ENCODE measurements at places on chromosomes 6 and 20.
A peak's percentile ranks its signal among the peaks of the same experiment; 100 is the strongest.

DNA sequence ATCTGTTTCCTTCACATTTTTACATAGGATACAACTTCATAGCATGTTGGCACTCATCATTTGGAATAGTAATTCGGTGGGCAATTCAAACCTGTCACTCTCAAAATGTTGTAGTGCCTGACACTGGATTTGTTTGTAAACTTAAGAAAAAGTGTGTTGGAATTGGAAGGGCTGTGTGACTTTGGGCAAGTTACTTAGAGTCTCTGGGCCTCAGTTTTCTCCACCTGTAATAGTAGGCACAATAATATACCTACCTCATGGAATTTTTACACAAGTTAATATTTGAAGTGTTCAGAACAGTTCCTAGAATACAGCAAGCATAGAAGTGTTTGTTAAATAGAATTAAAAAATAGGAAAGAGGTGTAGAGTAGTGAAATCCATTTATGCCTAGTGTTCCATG, 15.0 kb upstream of the BCAS1 start:
- DNase-seq: no peak

GRCh38 chr6:41157323-41157722, 3.2 kb upstream of the TREML1 start:
- no peak for DNase-seq

GRCh38 chr20:18527836-18528235, 20.1 kb downstream of the SEC23B start:
- no peak for DNase-seq

- no peak for DNase-seq
These were observed 24.1 kb upstream of the BEND6 start for GRCh38 chr6:56930846-56931245.

- DNase-seq: no peak
These were observed 47.4 kb downstream of the PDE10A start for GRCh38 chr6:165615636-165616035.

GRCh38 chr6:143611580-143611979, 66.2 kb upstream of the PHACTR2 start:
- DNase-seq: no peak

GRCh38 chr20:54123587-54124180, 50.1 kb downstream of the CYP24A1 start:
- no peak for DNase-seq

- no peak for DNase-seq
These were observed 133.2 kb upstream of the RPS6KA2 start for GRCh38 chr6:166760288-166760687.

GRCh38 chr20:50054626-50055511, 58.1 kb downstream of the UBE2V1 start:
- no peak for DNase-seq

DNA sequence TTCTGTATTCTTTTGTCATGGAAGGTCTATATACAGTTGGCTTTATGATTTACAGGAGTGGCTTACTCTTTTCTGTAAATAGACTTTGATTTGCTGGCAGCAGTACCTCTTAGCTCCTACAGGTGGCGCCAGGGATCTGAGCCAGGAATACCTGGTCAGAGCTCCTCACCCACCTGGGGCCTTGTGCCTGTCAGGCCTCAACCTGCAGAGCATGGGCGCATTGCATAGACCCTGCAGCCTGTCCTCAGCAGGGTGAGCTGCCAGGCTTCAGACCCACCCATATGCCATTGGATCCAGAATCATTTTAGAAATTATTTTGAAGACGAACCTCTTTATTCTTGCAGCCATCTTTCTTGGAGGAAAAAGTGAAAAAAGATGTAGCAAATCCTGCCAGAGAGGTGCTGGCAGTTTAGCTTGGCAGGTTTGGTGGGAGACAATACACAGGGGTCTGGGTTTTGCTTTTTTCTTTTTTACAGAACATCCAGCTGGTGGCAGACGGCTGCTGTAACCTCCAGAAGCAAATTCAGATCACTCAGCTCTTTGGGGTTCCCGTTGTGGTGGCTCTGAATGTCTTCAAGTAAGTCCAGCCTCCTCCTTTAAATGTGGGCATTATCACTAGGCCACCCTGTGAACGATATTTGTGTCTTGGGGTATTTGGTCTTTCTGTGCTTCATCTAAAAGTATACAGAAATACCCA, 149.1 kb downstream of the MTHFD1L start:
- DNase-seq: peak; percentile 56

- DNase-seq: no peak
These were observed 64.4 kb downstream of the EZR start for GRCh38 chr6:158754738-158755137.

DNA sequence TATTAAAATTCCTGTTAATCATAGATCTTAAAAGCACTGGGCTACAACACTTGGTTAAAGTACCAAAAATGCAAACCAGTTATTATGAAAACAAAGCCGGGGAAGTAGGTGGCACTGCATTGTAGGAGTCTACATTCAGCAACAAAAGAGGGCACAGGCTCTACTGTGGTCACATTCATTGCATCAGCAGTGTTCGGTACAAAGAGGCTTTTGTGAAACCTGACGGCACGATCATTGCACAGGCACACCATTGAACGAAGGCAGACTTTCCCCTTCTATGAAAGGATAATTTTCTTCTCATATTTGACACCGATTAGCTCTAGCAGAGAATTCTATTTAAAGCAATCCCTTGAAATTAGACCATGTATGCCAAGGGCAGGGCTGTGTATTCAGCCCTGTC, 44.6 kb upstream of the AGPAT4 start:
- DNase-seq: no peak

- DNase-seq: no peak
These were observed 45.4 kb downstream of the AKAP12 start for GRCh38 chr6:151285122-151285521.

DNA sequence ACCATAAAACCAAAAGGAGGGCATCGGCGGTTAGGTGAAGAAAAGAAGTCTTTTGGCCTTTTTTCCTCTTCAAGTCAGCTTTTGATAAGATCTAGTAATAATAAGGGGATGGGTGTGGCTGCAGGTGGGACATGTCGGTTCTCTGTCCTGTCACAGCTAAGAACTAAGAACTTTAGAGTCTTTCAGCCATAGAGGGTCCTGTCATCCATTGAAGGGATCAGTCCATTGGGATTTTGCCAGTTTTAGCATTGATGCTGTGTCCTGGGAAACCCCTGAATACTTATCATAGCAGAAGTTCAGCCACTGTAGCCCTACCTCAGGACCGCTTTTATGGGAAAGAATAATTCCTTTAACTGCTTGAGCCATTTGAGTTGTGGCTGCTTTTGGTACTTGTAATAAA, 18.2 kb upstream of the SCP2D1 start:
- DNase-seq: no peak

DNA sequence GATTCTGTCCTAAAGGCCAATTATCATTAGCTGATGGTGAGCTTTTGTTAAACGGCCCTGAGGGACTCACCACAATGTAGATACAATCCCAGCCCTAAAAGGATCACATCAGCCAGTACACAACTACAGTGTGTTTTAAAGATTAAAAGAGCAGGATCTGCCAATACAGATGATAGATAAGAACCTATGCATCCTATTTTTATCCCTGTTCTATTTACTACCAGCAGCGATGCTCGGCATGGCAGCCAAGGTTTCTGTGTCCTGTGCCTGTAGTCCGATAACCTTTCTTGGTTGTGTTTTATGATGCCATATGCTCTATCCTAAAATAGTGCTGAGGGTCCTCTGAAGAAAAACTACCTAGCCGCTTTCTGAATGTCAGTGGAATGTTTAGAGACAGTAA, 289.4 kb downstream of the PHACTR1 start:
- no peak for DNase-seq

DNA sequence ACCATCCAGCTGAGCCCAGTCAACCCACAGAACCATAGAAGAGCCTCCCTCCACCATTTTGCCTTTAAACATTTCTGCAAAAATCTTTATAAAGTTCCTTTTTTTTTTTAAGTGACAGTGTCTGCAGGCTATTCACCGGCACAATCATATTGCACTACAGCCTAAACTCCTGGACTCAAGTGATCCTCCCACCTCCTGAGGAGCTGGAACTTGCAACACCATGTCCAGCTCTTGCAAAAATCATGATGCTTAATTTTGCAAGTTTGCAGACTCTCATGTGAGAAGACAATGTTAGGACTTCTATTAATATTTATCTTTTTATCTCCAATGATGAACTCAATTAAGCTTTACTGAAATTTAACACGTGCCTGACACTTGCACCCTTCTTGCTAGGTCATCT, 88.8 kb downstream of the INSM1 start:
- no peak for DNase-seq

DNA sequence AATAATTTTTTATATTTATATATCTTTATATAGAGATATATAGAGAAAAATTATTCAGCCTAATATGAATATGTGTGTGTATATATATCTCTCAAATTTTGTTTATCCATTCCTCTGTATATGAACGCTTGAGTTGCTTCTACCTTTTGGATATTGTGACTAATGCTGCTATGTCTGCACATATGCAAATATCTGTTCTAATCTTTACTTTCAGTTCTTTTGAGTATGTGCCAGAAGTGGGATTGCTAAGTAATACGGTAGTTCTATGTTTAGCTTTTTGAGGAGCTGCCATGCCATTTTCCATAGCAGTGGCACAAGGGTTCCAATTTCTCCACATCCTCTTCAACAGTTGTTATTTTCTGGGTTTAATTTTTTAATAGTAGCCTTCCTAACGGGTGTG, 72.8 kb upstream of the CEP85L start:
- no peak for DNase-seq

DNA sequence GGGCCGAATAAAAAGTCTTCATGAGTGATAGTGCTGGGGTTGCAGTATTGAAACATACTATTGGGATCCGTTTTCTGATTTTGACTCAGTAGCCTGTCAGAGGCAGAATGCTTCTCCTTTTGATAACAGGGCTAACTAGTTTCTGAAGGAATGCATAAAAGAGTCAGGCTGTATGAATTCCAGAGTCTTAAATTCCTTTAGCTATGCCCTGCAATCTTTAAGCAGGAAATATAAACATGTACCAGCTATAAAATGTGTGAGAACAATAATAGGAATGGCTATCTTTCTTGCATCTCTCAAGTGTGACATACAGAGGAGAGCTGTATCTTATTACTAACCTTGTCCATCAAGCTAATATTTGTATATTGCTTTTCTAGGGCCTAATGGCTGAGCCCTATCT, 917.1 kb downstream of the KIF16B start:
- DNase-seq: no peak

GRCh38 chr6:159151266-159151855, 17.8 kb upstream of the FNDC1 start:
- peak; percentile 22 for DNase-seq

DNA sequence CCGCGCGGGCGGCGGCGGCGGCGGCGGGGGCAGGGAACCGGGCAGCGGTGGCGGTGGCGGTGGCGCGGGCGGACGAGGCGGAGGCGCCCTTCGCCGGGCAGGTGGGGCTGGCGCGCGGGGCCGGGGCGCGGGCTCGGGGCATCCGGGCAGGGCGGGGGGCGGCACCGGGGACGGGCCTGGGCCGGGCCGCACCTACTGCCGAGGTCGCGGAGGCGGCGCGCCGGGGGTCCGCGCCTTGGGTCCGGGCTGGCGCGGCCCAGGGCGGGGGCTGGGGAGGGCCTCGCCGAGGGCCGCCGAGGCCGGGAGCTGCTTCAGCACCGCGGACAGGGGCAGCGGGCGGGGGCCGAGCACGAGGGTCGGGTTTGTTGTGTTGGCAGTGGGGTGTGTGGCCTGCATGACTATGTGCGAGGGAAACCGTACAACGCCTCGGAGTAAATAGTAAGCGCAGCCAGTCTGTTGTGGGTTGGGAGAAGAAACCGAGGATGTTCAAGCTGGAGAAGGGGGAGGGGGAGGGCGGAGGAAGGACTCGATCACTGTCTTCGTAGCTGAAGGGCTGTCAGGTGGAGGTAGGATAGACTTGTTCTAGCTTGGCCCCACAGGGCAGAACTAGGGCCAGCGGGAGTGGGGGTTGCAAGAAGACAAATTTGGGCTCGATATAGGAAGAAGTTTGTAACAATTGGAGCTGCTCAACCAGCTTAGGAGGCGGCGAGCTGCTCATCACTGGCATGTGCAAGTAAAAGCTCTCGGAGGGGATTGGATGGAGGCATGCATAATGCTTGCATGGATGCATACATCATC, 593 bp downstream of the MMP24 start:
- DNase-seq: peak; percentile 29

GRCh38 chr6:150751296-150751695, 114.2 kb upstream of the MTHFD1L start:
- no peak for DNase-seq

- no peak for DNase-seq
These were observed 18.4 kb downstream of the CD83 start for GRCh38 chr6:14135893-14136539.

GRCh38 chr6:16216501-16217155, 21.8 kb upstream of the GMPR start:
- DNase-seq: no peak

GRCh38 chr20:58128635-58129625, 99.5 kb downstream of the ANKRD60 start:
- no peak for DNase-seq

DNA sequence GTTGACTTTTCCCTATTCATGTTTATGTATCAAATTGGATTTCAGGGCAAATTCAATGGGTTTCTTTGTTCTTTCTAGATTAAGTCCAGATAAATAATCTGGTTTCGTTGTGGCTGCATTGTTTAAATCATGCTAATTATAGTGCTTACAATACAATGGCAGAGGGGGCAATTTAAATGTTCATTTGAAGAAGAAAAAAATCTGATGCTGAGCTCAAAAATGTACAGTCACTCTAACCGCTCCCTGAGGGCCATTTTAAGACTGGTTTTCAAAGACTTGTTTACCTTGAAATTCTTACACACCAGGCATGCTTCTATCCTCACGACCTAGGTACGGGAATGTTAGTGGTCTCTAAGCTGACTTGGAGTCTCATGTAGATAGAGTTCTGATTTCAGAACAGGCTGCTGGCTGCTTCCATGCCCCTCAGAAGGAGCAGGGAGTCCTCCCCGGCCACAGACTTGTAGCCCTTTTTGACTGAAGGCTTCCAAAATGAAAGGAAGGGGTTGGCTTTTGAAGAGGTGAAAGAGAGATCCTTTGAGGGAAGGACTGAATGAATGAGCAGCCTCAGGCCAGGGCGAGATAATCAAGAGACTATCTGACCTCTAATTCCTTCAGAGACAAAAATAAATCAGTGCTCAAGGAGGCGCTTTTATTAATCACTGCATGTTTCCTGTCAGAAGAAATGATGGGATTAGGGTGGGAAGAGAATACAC, 86.1 kb upstream of the ZNF217 start:
- no peak for DNase-seq

- DNase-seq: no peak
These were observed 136.6 kb downstream of the SYNDIG1 start for GRCh38 chr20:24605937-24606455.

- no peak for DNase-seq
These were observed 14.9 kb upstream of the BTN1A1 start for GRCh38 chr6:26485112-26485780.

- DNase-seq: no peak
These were observed 82.5 kb upstream of the AGPAT4 start for GRCh38 chr6:161356167-161356854.

DNA sequence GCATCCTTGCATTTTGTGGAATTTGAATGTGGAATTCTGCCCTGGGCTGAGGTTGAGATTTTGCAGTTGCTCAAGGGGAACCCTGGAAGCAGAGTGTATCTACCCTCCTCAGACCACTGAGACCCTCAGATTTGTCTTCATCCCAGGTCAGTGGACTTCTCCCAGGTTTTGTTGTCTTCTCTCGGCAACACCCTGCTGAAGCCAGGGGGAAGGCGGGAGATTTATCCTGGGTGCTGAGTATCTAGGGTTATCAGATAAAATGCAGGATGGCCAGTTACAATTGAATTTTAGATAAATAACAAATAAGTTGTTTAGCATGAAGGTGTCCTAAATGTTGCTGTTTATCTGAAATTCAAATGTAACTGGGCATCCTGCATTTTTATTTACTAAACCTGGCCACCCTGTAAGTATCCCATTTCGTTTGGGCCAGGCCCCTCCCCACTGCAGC, 43.0 kb downstream of the FGD2 start:
- no peak for DNase-seq

All from NCI-H460 (cell line).